Islet precursor cell (in vitro differentiated cells): ENCODE measurements at places on chromosomes 11 and 22.
A peak's percentile ranks its signal among the peaks of the same experiment; 100 is the strongest.

GRCh38 chr22:40797427-40797826 is 21.7 kb downstream of the SLC25A17 start:
- DNase-seq = no peak

- no peak for DNase-seq
Observed at GRCh38 chr11:119433358-119433725, 10.4 kb upstream of the THY1 start.

GRCh38 chr11:111631024-111631665 is 28.9 kb downstream of the SIK2 start:
- DNase-seq = no peak

DNA sequence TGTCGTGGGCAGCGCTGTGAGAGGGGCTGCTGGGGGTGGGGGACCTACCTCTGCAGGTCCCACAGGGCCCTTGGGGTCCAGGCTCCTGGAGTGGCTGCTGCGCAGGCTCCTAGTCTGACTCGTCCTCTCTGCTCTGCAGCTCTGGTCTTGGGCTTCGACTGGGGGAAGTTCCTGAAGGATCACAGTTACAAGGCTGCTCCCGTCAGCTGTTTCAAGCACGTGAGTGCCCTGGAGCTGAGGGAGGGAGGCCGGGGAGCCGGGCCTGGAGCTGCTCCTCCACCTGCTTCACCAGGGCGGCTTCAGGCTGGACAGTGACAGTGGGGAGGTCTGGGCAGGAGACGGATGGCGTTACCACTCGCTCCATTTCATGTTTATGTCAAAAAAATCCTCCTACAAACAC is 11.9 kb downstream of the L3MBTL2 start:
- DNase-seq = peak; percentile 65

DNA sequence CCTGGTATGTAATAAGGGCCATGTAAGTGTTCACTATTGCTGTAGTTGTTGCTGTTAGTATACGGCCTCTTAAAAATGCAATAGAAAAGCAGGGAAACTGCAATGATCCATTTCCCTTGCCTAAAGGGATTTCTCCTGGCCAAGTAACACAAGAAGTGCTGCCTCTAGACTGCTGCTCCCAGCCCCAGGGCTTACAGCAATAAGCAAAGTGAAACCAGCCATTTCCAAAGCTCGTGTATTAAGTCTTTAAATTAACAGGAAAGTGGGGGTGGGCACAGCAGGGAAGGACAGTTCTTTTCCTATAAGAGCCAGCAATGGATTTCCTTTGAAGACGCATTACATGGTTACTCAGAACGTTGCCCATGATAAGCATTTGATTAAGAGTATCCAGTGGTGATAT is 36.9 kb upstream of the WT1 start:
- DNase-seq = no peak

DNA sequence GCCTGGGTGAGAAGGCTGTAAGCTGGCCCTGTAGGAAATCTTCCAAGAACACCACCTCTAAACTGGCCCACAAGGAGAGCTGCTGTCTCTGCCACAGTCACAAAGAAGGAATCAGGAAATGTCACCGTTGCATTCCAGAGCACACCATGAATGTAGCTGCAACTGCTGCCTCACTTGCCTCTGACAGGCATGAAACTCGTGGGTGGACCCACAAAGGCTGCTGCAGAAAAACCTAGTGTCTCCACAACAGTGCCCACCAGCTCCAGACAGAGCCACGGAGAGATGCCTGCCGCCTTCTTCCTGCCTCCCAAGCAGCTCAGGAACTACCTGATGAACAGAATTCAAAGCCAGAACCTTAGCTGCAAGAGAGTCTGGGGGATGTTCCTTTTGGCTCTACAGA is 10.5 kb downstream of the DNAJB13 start:
- peak; percentile 62 for DNase-seq
